ENCODE measurements at places on chromosomes 2 and 18. TPM values are rescaled to one million over a fixed set of nuclear protein-coding genes. Genes with fewer than 3 reads are reported as not detected.

- no peak for DNase-seq
Observed at GRCh38 chr2:29841386-29842004, 79.9 kb downstream of the ALK start.

DNA sequence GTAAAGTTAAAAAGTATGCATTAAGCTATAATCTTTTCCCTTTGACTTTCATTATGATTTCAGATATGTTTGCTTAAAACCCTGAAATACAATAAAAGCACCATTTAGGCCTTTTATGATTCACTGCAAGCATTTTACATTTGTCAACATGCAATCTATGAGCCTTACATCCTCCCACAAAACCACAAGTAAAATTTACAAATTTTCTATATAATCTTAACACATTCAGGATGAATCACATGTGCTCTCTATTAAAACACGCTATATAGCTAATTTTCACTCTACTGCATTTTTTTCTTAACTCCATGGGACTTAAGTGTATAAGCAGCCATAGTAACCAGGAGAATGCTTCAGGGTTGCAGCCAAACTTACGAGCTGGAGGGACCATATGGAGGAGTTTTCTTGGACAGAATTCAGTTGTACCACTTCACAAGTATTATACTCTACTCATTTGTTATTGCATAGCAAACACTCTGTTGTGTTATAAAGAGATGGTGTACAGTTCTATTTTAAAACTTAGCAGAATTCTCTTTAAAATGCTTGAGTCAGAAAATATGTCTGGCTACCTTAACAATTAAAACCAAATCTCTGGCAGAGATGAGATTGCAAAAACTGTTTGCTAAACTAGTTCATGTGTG lies 293.2 kb downstream of the ALK start:
- no peak for DNase-seq

The DLGAP1 gene
- polyA plus RNA-seq = 4.3 TPM

- no peak for DNase-seq
Observed at GRCh38 chr2:164761737-164762460, 79.7 kb downstream of the COBLL1 start.

The IFIH1 gene
- 4.9 TPM for polyA plus RNA-seq

DNA sequence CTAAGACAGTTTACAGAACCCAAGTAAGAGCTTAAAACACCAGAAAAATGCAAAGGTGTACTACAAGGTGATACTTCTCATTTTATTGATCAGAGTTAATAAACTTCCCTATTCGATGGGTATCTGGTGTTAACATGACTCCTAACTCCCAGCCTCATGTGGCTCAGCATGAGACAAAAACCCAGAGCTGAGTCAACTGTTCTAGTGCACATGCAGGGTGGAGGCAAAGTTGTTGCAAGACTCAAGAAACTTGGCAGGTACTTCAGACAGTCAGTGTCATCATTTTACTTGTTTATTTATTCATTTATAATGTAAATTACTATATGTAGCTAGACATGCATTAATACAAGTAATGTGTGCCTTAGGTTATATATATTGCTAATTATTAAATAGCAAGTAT lies 216.6 kb upstream of the DSEL start:
- no peak for DNase-seq

The ADGRF3 gene
- 2.8 TPM for polyA plus RNA-seq

GRCh38 chr2:232689152-232689910 lies 7.8 kb upstream of the GIGYF2 start:
- no peak for DNase-seq

GRCh38 chr2:230661072-230661957 lies 51.3 kb upstream of the CAB39 start:
- no peak for DNase-seq

DNA sequence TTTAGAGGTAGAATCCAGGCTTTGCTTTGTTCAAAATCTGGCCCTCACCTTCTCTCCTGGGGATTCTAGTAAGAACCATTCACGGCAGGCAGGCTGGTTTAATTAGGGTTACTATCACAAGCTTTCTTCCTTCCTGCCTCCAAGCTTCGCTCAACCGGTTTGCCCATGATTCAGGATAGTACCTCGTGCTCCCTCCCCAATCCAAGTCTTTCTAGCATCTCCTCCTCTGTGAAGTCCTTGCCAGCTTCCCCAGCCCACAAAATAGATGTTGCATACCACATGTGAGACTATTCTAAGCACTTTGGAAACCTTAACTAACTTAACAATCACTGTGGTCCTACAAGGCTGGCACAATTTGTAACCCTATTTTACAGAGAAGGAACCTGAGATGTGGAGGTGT lies 135.1 kb downstream of the SOCS6 start:
- no peak for DNase-seq

DNA sequence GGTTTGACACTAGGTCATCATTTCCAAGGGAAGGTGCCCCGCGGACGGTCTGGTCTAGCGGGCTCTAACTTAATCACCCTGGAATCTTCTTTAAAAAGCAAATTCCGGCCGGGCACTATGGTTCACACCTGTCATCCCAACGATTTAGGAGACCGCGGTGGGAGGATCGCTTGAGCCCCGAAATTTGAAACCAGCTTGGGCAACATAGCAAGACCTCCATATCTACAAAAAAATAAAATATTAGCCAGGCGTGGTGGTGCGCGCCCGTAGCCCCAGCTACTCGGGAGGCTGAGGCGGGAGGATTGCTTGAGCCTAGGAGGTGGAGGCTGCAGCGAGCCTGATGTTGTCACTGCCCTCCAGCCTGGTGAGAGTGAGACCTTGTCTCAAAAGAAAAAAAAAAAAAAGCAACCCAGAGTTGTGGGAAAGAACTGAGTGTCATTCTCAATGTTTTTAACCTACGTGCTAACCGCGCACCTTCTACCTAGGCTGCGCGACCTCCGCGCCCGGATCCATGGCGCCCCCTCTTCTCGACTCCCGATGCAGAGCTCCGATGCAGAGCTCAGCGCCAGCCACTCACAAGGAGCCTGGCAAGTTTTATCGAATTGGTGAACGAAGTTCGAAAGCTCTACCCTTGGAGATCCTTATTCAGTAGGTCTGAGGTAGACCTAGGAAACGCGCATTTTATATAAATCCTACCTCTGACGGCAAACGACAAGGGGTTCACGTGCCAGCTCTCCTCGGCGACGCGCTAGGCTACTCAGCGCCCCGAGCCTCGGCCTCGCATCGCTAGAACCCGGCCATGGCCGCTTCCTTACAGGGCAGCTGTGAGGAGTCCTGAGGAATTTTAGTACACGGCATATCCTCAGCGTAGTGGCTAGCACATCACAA lies 888 bp upstream of the TWSG1 start:
- DNase-seq = no peak

The DNAJC5G gene
- polyA plus RNA-seq = 1.7 TPM

DNA sequence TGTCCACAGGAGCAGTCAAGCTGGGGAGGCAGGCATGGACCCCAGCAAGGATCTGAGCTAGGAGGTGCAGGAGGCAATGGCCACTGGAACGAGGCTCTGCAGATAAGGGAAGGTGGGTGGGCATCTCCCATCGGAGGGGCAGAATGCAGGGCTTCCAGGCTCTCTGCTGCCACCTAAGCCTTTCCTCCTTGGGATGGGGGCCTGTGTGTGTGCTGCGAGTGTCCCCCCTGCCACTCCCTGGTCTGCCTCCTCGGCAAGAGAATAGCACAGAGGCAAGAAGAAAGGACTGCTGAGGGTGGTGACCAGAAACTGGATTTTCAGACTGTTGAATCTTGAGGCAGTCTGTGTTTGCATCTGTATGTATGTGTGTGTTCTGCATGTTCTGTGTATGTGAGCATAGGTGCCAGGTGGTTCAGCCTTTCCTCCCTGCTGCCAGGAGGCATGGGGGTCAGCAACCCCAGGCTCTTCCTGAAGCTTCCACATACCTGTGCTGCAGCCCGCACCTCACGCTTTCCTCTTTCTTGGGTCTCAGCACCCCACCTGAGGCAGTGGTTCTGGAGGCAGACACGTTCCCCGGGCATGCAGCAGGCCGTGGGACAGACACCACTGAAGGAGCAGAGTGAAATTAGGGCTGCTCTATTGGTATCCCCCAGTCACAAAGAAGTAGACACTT lies 86.7 kb downstream of the EPAS1 start:
- no peak for DNase-seq

DNA sequence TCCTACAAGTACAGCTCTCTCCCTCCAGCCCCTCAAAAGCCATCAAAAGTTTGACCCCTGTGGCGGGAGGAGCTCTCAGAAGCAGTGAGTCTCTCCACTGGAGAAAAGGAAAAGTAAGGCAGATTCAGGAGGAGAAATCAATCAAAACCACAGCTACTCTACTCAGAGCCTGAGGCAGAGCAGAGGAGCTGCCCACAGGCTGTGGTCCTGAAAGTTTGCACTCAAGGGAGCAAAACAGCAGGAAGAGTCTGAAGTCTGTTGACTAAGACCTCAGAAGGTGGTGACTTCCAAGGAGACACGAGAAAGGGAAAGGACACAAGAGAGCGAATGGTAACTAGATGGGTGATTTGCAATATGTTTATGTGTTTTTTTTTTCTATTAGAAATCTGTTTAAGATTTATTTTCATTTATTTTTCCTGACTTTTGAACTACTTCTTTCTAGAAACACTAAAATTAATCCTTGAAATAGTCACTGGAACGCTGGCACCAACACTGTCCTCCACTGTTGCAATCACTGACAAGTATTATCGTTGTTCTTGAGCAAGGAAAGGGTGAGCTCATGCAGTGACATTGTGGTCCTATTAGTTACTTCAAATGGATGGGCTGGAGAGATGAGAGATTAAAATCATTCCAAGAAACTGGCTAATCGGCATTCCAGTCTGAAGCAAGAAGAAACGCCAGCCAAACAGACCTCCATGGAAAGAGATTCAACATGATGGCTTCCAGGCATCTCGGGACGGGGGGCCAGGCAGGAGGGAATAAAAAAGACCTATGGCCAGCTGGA lies 35.8 kb downstream of the PID1 start:
- no peak for DNase-seq

DNA sequence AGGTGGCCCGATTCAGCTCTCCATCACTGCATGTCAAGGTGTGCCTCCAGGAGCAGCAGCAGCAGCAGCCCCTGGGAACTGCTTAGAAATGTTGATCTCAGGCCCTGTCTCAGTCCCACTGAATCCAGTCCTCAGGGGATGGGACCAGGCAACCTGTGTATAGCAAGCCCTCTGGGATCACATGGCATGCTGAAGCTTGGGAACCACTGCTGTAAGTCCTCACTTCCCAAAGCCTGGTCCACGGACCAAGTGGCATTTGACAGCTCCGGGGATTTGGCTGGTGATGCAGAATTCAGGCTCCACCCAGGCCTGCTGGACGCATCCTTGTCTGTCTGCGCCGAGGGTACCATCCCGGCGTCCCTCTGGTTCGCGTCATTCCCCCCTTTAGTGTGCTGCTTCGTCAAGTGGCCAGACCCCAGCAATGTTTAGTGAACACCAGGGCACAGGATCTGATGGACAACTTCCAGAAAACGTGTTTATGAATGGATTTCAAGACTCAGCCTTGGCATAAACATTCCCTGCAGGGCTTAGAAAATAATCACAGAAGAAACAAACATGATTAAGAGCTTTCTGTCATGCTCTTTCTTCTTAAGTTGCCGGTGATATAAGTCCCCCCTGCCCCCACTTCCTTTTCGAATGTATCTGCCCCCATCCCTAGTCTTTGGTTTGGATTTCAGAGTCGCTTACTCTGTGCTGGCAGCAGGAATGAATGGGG lies 234.0 kb downstream of the GBX2 start:
- no peak for DNase-seq

DNA sequence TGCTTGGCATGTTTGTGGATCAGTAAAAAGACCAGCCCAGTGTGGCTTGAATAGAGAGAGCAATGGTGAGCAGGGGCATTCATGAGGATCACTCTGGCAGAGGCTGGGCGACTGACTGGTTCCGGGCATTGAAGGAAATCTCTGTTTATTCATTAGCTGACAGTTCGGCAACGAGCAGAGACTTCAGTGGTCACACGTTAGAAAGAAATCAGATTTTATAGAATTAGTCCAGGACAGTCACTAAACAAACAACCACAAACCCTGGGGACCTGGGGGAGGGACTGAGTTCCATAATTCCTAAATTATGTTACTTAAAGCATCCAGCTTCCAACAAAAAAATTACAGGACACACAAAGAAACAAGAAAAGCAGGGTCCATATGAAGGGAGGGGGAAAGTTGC lies 72.5 kb downstream of the NOL10 start:
- DNase-seq = no peak

- DNase-seq = no peak
Observed at GRCh38 chr18:57784034-57784800, 18.9 kb downstream of the ATP8B1 start.

GRCh38 chr2:101204400-101205115 lies 48.1 kb upstream of the CNOT11 start:
- DNase-seq = no peak

GRCh38 chr2:105804266-105804665 lies 59.6 kb downstream of the NCK2 start:
- no peak for DNase-seq

DNA sequence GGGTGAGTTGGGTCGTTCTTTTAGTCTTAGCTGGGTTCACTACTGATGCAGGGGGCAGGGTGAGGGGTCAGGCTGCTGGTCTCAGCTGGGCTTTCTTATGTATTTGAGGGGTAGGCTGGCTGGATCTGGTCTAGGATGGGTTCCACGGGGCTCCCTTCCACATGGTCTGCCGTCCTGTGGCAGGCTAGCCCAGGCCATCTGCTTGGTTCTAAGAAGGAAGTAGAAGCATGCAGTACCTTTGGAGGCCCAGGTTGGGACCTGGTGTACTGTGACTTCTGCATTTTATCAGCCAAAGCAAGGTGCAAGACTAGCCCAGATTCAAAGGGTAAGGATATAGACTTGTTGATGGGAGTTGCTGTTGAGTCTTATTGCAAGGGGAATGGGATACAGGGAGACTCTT lies 35.5 kb upstream of the MGAT5 start:
- no peak for DNase-seq

DNA sequence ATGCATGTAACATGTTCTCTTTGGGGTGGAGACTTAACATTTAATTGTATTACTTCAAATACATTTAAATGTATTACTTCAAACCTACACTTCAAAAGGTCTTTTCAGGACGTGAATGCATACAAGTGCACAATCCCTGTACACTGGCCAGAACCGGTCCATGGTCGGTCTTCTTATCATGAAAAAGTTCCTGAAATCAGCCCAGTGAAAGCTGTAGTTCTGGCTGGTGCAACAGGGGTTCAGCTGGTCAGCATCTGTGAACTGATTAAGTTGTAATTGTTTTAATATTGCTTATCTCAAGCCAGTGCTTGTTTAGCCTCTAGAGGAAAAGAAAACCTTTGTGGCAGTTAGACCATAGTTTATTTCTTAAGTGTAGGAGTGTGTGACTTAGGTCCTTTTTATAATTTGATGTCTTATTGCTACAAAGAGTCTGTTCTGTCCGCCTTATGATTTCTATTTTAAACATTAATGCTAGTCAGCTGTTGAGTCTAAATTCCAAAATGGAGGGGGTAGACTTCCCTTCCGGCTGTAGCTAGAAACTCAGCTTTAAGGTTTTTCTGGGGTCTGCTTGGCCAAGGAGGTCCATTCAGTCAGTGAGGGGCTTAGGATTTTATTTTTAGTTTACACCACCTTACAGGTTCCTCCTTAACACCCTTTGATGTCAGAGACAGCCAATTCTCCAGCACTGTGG lies 768 bp upstream of the CYBRD1 start:
- no peak for DNase-seq

The MIB1 gene
- 68.6 TPM for polyA plus RNA-seq

- no peak for DNase-seq
Observed at GRCh38 chr2:2587354-2587753, 256.3 kb upstream of the MYT1L start.

The CRYGC gene
- polyA plus RNA-seq = not detected

- DNase-seq = no peak
Observed at GRCh38 chr2:27901234-27901633, 10.7 kb downstream of the BABAM2 start.

Measured in left renal pelvis (tissue), 4 donors.